Osteocyte (in vitro differentiated cells): ENCODE measurements at places on chromosomes 11 and 22. TPM values are rescaled to one million over a fixed set of nuclear protein-coding genes. Genes with fewer than 3 reads are reported as not detected.

The C22orf42 gene
- not detected in 2 replicates for total RNA-seq

The MPZL3 gene
- total RNA-seq, result 0.37 and 0.40 TPM in 2 replicates

The MYOD1 gene
- not detected in 2 replicates for total RNA-seq

The POTEH gene
- total RNA-seq, result not detected in 2 replicates

The USP2 gene
- total RNA-seq, result 0.11 and 0.24 TPM in 2 replicates

The CLNS1A gene
- total RNA-seq, result 87.4 and 88.0 TPM in 2 replicates

DNA sequence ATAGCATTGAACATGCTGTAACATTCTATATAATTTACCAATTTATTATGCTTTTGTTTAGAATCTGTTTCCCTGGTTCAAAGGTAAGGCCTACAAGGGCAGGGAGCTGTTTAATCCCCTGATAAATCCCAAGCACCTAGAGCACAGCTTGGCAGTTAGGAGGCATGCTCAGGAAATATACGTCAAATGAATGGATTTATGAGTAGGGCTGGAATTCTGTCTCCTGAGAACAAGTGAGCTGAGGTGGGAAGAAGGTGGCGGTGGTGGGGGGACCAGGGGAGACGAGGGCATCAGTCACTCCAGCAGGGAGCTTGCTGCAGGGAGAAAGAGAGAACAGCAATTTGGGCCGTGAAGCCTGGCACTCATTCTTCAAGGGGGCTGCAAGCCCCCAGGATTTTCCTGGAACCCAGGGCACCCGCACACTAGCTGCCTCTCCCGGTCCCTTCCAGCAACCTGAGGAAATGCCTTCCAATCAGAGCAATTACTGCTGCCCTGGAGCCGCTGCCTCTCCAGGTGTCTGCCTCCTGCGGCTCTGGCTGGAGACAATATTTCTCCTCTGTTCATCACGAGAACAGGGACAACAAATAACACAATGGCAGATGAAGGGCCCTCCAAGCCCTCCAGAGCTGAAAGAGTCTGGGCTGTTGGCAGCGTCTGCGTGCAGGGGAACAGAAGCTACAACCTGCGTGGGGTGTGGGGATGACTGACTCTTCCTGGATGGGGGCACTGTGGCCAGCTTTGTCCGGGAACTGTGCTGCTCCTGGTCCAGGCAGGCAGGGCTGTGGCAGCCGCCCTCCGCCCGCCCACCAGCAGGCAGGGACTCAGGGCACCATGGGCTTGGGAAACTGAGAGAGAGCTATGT, 233.4 kb downstream of the ST3GAL4 start:
- H3K4me3 ChIP-seq, result no peak overlapping the region
- no peaks in the 10 kb centered on the region for H3K36me3 ChIP-seq
- no peak overlapping the region for H3K27ac ChIP-seq
- H3K27me3 ChIP-seq, result no peaks in the 10 kb centered on the region

- no peak overlapping the region for H3K4me3 ChIP-seq
- H3K4me1 ChIP-seq, result peaks cover 28% of the 10 kb centered on the region
- no peaks in the 10 kb centered on the region for H3K36me3 ChIP-seq
- no peak overlapping the region for H3K27ac ChIP-seq
Measured at GRCh38 chr11:85737738-85738137, 51.7 kb upstream of the CCDC89 start.

DNA sequence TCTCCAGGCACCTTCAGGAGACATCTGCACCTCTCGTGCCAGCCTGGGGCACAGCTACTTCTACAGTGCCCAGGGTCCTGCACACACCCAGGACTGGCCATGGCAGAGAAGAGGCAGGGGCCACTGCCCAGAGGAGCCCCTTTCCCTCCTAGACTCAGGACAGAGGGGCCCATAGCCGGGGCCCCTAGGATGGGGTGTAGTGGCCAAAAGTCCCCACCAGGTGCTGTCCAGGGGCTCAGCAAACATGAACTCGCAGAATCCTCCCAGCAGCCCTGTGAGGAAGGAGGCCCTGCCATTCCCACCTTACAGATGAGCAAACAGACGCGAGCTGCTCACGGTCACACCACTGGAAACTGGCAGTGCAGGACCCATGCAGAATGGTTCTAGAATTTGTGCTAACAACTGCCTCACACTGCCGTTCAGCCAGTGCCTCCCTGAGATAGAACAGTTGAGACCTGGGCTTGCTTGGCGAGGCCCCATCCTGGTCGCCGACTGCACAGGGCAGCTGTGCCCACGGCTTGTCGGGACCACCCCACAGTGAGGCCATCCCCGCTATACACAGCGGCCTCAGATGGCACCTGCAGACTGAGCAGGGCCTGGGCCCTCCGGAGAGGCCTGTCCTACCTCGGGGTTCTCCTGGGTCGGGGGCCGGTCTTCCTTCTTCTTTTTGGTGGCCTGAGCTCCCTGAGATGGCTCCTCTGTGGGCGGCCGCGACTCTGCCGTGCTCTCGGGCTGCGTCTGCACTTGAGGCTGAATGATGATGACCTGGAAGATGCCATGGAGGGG, 96.4 kb downstream of the PHF21B start:
- no peaks in the 10 kb centered on the region for H3K36me3 ChIP-seq
- no peaks in the 10 kb centered on the region for H3K27me3 ChIP-seq
- H3K4me3 ChIP-seq, result no peak overlapping the region
- H3K4me1 ChIP-seq, result no peaks in the 10 kb centered on the region
- no peak for DNase-seq

DNA sequence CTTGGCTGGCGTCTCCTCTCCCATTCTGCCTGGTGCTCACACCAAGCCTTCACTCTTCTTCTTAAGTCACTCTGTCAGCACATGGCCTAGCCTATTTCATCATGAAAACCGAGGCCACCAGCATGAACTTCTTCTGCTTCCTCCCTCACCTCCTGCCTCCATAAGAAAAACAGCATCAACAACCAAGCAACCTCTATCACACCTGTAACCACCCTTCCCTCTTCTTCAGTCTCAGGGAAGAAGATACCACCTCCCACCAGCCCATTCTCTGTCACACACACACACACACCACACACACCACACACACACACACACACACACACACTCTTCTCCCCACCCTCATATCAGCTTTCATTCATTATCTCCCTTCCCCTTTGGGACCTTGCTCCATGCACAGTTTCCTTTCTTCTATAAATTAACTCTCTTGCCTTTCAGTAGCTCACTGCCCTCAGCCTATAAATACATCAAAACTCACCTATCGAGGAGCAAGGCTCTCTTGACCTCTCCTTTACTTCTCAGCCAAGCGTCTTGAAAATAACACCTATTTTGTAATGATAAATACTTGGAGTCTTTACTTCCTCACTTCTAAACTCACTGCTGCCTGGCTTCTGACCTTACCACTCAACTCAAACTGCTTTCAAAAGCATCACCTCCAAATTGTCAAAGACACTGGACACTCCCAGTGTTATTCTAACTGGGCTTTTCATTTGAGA, 36.6 kb downstream of the SC5D start:
- H3K4me3 ChIP-seq, result no peak overlapping the region
- no peak overlapping the region for H3K27ac ChIP-seq
- H3K36me3 ChIP-seq, result no peaks in the 10 kb centered on the region
- H3K27me3 ChIP-seq, result peaks cover 32% of the 10 kb centered on the region

DNA sequence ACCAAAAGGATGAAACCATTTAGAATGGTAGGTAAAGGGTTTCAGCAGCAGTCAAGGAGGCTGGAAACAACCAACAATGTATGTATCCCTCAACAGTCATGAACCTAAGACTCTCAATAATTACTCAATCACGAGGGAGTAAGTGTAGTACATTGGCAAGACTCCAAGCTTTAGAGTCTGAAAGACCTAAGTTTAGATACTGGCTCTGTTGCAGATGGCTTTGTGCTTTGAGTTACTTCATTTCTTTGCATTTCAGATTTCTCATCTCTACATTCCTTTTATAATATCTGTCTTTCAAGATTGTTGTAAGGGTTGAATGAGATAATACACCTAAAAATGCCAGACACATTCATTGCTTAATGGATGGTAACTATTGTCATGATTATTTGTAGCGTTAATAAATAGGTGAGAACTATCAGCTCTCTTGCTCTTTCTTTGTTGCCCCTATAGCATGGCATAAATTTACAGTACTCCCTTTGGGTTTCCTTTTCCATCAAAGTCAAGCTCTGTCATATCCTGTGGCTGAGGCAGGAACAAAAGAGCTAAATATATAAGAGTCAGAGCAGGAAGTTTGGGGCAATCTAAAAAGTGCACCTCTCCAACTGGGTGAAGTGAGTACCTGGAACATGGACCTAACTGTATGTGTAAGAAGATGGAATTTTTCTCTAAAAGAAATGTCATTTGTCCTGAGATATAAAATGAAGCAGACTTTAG, 228.2 kb upstream of the ZC3H12C start:
- no peaks in the 10 kb centered on the region for H3K36me3 ChIP-seq
- no peak for DNase-seq
- H3K4me3 ChIP-seq, result no peak overlapping the region

GRCh38 chr11:26028393-26028911, 303.5 kb upstream of the ANO3 start:
- no peaks in the 10 kb centered on the region for H3K36me3 ChIP-seq
- no peak overlapping the region for H3K27ac ChIP-seq
- H3K4me3 ChIP-seq, result no peak overlapping the region
- peaks cover under 1% of the 10 kb centered on the region for H3K4me1 ChIP-seq
- DNase-seq, result no peak

GRCh38 chr11:72081821-72082453, 1.3 kb downstream of the LRRC51 start:
- H3K36me3 ChIP-seq, result peaks cover 4% of the 10 kb centered on the region
- no peak for DNase-seq
- peaks cover 28% of the 10 kb centered on the region for H3K4me1 ChIP-seq
- peak overlapping the region; percentile 99 for H3K27ac ChIP-seq
- H3K27me3 ChIP-seq, result no peaks in the 10 kb centered on the region

DNA sequence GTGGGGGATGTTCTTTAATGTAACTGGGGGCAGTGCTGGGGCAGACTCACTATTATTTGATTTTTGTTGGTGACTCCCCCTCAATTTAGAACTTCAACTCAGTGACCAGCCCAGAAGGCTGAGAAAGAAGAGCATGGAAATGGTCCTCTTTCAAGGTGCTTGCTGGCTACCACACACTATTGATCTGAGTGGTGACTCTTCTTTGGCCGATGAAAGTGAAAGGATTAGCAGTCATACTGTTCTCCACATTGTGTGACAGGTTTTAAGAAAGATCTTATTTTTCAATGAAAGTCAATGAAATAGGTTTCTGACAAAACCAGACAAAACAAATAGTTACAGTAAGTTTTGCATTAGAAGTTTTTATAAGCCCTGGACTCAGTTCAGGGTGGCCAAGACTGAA, 29.9 kb downstream of the NLRP14 start:
- no peak overlapping the region for H3K27ac ChIP-seq
- no peaks in the 10 kb centered on the region for H3K4me1 ChIP-seq
- peaks cover 4% of the 10 kb centered on the region for H3K27me3 ChIP-seq
- no peak overlapping the region for H3K4me3 ChIP-seq

DNA sequence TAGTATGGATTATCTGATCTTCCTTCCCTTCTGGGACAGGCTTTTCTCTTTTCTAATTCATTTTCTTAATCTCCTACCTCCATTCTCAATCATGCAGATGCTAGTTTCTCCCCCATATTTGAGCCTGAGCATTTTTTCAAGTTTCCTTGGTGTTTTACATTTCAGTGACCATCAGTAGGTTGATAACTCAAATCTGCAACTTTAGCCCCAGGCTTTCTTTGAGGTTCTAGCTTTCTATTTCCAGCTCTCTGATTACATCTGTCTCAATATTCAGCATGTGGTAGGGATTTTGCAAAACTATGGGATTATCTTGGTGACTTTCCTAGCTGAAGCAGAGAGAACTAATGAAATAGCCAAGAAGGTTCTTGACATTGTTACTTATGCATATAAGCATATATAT, 67.8 kb downstream of the ARHGEF12 start:
- no peak overlapping the region for H3K4me3 ChIP-seq
- H3K4me1 ChIP-seq, result peaks cover 41% of the 10 kb centered on the region
- H3K27me3 ChIP-seq, result no peaks in the 10 kb centered on the region

DNA sequence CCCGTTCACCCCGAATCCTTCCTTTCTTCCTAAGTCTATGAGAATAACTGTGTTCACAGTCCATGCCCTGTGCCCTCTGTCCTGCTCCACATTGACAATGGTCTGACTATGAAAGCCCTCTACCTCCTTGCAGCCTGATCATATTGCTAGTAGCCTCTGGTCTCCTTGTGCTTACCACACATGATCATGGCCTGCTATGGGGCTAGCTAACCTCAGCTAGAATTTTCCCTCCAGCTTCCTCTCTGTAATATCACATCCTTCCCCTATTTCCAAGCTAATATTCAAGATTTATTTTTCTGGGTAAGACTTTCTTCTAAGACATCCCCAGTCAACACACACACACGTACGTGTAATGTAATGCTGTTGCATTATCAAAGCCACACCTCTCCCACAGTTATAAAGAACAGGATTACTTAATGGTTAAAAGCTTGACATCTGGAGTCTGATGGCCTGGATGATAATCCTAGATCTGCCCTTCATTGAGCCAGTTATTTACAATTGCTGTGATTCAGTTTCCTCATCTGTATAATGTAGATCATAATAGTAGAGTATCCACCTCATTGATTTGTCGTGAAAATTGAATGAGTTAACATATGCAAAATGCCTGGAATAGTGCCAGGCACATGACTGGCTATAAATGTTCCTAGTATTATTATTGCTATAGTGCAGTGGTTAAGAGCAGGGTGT, 214.4 kb upstream of the BLID start:
- no peak for DNase-seq
- H3K27ac ChIP-seq, result no peak overlapping the region
- H3K4me1 ChIP-seq, result no peaks in the 10 kb centered on the region
- H3K36me3 ChIP-seq, result no peaks in the 10 kb centered on the region
- H3K4me3 ChIP-seq, result no peak overlapping the region

DNA sequence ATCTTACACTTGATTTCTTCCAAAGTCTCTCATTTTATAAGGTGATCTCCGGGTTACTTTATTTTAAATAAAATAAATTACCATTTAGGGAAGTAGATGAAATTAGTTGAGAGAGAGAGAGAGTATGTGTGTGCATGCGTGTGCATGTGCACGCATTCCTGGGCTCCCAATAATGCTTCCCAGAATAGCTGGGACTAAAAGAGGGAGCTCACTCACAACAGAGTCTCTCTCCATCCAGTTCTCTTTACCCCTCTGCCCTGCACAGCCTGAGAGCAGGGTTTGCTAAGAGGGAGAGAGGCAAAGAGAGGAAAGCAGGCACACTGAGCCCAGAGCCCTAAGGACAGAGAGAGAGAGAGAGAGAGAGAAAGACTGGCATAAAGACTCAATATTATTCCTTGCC, 11.3 kb upstream of the TRIM44 start:
- peaks cover 8% of the 10 kb centered on the region for H3K4me1 ChIP-seq
- DNase-seq, result no peak
- no peak overlapping the region for H3K4me3 ChIP-seq
- H3K27ac ChIP-seq, result no peak overlapping the region
- no peaks in the 10 kb centered on the region for H3K36me3 ChIP-seq
